CD4-positive, alpha-beta T cell treated with Interleukin-17A for 4 hours (primary cell): ENCODE measurements at places on chromosomes 3 and 15.
A peak's percentile ranks its signal among the peaks of the same experiment; 100 is the strongest.

GRCh38 chr3:44021651-44022594 is 219.8 kb upstream of the TOPAZ1 start:
- no peak for DNase-seq

- DNase-seq = no peak
Observed at GRCh38 chr3:183823963-183824362, 1.4 kb downstream of the MAP6D1 start.

- DNase-seq = no peak
Observed at GRCh38 chr3:164752812-164753211, 325.5 kb downstream of the SI start.

DNA sequence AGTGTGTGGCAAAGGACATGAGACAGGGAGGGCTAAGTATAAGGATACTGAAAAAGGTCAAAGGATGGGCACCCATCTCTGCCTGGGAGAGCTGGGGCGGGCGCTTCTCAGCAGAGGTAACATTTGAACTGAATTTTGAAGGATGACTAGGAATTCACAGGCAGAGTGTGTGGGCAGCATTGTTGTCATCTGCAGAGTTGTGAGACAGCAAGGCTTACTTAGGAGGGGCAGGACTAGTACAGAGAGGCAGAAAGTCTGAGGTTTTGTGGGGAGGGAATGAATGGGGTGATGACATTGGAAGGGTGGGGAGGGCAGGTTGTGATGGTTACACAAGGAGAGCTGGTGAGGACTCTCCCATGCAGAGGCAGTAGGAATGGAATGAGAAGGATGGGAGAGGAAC is 84.1 kb upstream of the PRR23C start:
- no peak for DNase-seq

- peak; percentile 69 for DNase-seq
Observed at GRCh38 chr3:14175383-14176037, 2.9 kb downstream of the XPC start.

GRCh38 chr3:131655070-131655690 is 152.4 kb upstream of the MRPL3 start:
- no peak for DNase-seq

DNA sequence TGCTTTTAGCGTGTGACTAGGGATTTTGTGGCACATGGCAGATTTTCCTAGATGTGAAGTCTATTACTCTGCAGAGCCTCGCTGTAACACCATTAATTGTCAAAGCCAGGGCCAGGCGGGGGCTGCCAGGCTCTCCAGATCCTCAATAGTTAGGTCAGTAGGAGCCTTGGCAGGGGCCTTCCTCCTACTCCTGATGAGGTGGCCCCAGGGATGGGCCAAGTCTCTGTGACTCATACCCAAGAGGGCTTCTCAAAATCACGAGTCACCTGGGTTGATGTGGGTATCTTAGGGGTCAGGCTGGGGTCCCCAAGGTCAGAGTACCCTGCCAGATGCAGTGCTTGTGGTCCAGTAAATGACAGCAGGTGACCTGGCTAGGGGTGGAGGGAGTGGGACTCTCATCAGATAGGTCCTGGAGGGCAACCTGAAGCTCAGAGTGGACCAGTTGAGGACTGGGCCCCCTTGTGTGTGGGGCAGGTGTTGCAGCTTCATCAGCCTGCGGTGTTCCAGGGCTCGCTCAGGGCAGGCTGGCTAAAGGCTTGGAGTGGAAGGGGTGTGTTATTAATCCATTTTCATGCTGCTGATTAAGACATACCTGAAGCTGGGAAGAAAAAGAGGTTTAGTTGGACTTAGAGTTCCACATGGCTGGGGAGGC is 88.5 kb upstream of the MYZAP start:
- no peak for DNase-seq
